Mucosa of descending colon (tissue), 3 donors: ENCODE measurements at places on chromosomes 5 and 9. TPM values are rescaled to one million over a fixed set of nuclear protein-coding genes. Genes with fewer than 3 reads are reported as not detected.

Gene TERT
- total RNA-seq = 2.1 TPM

Gene BAAT
- 0.14 TPM for total RNA-seq

GRCh38 chr5:91095313-91095712 lies 287.8 kb downstream of the ARRDC3 start:
- DNase-seq = no peak

- DNase-seq = no peak
These were observed 46.6 kb downstream of the ATG10 start for GRCh38 chr5:82018462-82018861.

Gene PCDHGA9
- total RNA-seq = 2.6 TPM

GRCh38 chr5:42090162-42090561 lies 165.1 kb downstream of the FBXO4 start:
- no peak for DNase-seq

Gene POU5F2
- total RNA-seq = 1.2 TPM

Gene PRPF4
- 18.4 TPM for total RNA-seq

DNA sequence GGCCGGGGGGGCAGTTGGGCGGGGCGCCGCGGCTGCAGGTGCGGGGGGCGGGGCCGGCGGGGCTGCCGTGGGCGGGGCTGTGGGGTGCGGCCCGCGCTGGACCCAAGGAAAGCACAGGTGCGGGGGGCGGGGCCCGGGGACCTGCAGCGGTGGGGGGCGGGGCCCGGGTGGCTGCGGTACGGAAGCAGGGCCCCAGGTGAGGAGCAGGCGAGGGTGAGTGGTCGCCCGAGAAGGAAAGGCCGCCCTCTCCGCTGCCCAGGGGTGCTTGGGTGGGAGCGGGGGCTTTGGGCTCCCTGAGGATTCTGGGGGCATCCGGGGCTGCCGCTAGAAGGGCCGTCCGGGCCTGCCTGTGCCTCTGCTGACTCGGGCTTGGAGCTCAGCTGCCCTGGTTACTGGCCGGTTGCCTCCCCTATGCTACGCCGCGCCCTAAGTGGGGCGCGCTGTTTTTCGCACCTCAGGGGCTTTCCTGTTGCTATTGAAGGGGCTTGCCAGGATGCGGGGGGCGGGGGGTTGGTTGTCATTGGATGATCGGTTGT lies 767 bp downstream of the RALGPS1 start:
- peak; percentile 95 for DNase-seq

Gene ANKRD20A1
- total RNA-seq = 15.3 TPM

DNA sequence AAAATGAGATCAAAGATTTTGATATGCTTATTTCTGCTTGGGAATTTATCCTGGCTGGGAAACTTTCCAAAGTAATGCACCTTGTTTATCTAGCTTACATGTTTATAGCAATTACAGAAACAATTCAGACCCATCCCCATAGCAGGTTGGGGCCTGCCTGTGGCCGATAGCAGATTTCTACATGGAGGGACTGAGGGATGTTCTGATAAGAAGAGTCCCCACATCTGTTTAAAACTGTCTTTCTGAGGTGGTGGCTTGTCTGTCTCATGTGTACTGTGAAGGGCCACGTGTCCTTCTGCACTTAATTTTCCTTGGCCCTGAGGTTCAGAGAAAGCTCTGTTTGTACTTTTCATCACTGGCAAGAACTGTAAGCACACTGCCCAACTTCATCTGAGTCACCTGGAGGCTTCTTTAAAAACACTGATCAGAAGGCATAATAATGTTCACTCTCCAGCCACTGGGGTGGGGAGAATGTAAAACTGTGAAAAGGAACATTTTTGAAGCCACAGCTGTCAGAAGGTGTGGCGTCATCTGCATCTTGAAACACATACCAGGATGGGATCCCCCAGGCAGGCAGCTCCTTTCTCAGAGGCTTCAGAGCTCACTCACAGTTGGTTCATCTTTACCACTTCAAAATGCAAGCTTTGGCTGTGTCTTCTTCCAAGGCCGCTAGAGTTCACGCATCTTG lies 80.3 kb downstream of the MAP1B start:
- DNase-seq = no peak
